Activated CD8-positive, alpha-beta memory T cell treated with anti-CD3 and anti-CD28 coated beads for 48 hours (primary cell): ENCODE measurements at places on chromosomes 3 and 15.

- peak; percentile 15 for DNase-seq
Observed at GRCh38 chr15:70447928-70448698, 315.2 kb downstream of the UACA start.

DNA sequence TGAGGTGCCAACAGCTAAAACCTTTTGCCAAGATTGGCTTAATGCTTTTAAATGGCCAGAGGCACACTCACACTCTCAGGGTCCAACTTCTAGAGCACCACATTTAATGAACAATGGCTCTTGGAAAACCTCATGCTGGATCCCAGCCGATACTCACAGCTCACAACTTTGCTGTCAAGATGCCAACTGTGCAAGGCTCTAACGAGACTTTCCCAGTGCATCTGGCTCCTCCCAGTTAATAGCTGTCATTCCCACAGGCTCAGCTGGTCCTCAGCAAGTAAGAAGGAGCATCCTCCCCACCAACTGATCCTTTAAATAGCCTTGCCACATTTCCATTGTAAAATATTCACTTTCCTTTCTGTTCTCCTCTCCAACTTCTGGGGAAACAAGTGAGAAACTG lies 20.3 kb upstream of the FRMD4B start:
- DNase-seq = no peak

DNA sequence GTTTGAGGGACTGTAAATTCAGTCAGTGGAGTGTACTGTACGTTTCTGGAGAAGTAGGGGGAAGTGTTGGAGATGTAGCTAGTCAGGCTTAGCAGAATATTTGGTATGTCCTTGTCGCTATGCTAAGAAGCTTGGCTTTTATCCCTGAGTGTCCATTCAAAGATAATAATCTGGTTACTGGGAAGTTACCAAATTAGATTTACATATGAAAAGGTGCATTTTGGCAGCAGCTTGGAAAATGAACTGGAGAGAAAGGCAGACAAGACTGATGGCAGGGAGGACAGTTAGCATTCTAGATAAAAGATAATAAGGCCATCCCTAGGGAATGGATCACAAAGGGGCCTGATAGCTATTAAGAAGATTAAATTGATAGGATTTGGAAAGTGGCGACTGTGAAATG lies 58.7 kb downstream of the P2RY1 start:
- no peak for DNase-seq

GRCh38 chr3:69292185-69292584 lies 93.7 kb downstream of the FRMD4B start:
- DNase-seq = no peak

GRCh38 chr3:191637611-191638010 lies 176.6 kb downstream of the PYDC2 start:
- DNase-seq = no peak

DNA sequence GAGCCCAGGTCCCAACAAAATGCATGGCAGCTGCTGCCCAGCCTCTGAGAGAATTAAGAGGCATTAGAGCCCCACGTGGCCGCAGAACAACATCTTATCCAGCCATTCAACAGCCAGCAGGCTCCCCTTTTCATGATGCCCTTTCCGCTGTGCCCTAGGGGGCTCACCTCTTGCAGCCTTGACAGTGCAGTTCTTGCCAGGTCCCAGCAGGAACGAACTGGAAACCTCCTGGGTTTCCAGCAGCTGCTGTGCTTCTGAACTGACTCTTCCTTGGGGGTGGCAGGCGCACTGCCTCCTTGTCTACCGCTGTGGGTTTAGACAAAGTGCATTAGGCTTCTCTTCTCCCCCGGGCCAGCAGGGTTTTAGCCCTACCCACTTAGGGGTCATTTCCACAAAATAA lies 85.2 kb downstream of the FAM174B start:
- no peak for DNase-seq

DNA sequence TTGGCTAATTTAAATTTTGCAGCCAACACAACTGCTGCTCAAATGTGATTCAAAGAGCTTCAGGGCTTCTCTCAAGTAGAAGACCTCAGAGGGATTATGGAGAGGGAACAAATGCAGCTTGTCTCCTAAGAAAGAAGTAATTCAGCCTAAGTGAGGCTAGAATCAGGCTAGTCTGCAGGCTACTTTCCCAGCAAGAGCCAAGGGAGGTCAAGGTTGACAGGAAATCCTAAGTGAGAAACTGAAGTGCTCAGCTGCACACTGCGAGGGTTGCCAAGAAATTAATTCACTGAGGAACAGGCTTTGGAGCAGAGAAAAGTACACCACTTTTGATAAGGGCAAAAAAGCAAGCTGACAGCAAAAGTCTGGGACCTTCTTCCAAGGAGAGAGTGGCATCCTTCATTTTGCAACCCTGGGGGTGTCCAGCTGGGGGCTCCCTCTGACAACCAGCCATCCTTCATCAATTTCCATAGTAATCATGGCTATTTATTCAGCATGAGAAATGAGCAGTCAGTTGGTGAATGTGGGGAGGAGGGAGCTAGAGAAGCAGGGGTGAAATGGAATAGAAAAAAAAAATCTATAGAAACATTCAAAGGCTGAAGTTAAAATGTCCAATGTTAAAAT lies 646.4 kb upstream of the ADAMTS9 start:
- no peak for DNase-seq

- DNase-seq = no peak
Observed at GRCh38 chr15:92159906-92160841, 233.5 kb upstream of the ST8SIA2 start.
